ENCODE measurements at places on chromosomes 2 and 18.
A peak's percentile ranks its signal among the peaks of the same experiment; 100 is the strongest.

DNA sequence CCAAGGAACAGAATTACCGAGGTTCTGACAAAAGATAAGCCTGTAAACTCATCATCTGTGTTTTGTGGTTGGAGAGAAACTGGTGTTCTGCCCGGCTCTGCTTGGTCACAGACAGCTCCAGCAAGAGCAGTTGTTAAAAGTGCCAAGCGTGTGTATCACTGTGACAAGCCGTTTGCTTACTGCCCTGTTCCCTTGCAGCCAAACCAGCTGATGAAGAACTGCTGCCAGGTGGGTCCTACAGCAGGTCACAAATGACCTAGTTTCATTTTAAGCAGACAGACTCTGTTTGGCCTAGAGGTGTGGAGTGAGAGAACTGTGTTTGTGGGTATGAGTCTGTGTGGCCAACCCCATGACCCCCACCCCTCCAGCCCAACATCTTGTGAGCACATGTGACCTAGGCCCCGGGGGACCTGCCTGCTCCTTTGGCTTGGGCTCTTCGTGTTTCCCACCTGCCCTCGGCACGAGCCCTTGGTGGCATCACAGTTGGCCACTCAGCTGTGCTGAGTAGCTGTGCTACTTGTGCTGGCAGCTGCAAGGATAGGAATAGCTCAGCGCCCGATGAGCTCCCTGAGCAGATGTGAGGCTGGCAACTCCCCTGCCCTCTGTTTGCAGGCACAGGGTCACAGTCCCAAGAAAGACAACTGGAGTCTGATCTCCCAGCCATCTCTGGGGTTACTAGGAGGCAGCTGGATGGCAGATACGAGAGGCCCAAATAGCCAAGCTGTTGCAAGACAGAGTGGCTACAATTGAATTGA is 9.7 kb downstream of the OXER1 start:
- no peak for DNase-seq

- DNase-seq: no peak
These were observed 108.8 kb upstream of the DLX2 start for GRCh38 chr2:172211512-172211911.

GRCh38 chr2:45241061-45241561 is 231.9 kb upstream of the SIX2 start:
- DNase-seq: no peak

DNA sequence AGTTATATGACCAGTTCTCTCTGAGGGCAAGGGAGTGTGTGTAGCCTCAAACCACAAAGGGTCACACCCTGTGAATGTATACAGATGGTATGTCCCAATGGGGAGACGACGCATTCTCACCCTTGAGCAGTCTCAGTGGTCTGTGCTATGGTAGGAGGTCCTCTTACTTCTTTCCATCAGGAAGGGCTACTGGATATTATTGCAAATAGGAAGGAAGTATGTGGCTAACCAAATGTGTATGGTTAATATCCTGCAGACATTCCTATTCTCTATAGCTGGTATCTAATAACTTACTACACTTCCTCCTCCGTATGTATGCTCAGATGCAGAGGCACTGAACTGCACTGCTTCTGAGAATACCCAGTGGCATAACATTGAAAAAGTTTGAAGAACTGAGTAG is 306.7 kb upstream of the CCDC68 start:
- no peak for DNase-seq

DNA sequence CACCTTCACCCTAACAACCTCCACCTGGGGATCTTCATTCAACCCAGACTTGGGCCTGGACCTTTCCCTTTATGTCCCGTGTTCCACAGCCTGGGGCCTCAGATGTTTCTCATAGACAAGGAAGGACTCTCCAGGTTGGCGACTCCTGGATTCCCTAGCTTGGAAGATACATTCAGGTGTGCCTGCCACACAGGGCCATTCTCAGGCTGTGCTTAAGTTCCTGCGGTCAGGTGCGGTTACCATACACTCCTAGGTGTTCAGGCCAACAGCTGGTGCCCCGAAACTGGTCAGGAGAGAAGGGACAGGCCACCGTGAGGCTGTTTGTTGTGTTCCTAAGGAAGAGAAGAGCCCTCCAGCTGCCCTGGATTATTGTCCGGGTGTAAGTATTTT is 15.6 kb downstream of the SLC4A3 start:
- peak; percentile 24 for DNase-seq

DNA sequence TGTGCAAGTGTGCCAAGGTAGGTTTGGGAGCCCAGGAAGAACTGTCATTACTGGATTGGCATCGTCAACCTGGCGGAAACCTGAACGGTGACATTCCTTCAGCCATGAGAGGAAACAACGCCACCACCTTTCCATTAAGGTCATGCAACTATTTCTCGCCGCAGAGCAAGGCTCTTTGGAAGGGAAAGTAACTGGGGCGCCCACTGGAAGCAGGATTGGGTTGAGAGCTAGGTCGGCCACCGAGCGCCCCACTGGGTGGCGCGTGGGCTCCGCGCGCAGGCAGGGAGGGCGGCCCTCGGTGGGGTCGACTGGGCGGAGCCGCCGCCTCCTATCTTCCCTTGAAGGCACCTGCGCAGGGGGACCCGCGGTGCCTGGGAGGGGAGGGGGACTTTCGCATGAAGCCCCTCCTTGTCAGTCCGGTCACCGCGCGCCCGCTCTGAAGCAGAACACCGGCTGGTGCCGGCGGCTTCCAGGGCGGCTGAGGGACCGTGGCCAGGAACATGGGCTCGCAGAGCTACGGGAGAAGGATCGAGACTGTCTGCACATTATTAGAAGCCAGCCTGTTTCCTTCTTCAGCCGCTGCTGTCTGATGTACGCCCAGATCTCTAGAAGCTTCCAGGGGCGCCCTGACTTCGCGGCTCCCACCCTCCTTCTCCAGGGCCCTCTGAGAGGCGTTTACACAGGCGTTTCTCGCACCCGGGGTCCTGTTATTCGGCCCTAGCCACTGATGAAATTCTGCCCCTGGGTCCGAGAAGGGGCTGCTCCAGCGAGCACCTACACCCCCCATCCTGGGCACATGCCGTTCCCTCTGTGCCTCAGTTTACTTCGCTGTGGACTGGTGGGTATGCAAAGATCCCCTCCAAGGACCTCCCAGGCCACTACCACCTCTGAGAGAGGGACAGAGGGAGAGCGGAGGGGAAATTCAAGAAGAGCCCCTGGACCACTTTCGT is 27.3 kb upstream of the MAL start:
- peak; percentile 37 for DNase-seq

DNA sequence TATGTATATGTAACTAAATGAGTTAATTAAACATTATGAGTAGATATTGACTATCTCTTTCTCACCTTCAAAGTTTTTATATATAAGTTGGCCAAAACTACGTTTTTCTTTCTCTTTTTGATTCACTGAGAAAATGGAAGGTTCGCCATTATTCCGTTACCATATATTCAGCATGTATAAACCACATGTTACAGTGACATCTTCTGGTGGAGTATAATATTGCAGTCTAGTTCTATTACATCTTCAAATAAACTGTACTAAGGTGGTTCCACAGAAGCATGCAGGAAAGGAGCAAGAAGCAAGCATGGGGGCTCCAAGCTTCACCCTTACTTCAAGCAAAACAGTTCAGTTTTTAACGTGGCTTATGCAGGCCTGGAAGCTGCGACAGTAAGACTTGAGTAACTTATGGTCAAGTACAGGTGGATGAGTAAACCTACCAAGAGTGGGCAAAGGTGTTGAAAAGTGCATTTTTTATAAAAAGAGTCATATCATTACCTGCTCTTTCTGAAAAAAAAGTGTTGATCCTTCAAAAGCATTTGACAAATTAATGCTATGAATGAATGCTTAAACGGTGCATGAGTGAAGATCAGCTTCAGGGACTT is 129.8 kb upstream of the RAB6C start:
- DNase-seq: no peak

DNA sequence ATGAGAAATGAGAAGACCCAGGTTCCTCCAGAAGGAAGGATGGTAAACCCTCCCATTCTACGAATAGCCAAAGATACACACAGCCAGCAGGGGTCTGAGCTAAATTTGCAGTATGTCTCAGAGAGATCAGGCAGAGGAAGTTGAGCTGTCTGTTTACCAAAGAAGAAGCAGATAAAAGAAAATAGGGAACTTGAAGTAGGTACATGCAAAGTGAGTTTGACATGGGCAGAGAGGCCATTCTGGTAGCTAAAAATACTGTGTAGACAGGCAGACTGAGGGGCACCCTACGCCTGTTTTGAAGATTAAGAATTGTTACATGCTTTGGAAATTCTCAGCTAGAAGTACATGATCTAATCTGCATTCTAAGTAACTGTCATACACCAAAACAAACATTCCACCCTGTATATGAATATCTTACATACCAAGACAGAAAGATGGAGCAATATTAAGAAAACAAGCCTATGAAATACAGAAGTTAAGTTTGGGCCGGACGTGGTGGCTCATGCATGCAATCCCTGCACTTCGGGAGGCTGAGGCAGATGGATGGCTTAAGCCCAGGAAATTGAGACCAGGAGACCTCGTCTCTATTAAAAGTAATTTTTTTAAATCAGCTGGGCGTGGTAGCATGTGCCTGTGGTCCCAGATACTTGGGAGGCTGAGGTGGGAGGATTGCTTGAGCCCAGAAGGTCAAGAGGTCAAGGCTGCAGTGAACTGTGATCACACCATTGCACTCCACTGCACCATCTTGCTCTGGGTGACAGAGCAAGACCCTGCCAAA is 157.9 kb downstream of the ANKRD44 start:
- no peak for DNase-seq

GRCh38 chr2:83340424-83340823 is 1118.7 kb downstream of the SUCLG1 start:
- no peak for DNase-seq

Measured in H9 (cell line).